ENCODE measurements at places on chromosomes 4 and X.

DNA sequence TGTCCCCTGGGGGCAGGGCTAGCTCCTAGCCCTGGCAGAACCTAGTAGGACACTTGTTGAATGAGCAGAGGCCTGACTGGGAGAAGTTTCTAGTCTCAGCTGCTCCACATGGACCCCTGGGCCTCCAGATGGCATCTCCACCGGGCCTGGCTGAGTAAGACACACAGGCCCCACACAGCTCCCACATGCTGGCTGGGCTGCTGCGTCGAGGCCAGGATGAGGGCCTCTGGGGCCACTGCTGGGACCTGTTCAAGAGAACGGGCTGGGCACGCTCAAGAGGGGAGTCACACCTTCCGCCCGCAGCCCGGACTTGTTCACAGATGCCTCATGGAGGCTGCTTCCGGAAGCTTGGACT lies 4.2 kb upstream of the HGFAC start:
- no peak for DNase-seq

DNA sequence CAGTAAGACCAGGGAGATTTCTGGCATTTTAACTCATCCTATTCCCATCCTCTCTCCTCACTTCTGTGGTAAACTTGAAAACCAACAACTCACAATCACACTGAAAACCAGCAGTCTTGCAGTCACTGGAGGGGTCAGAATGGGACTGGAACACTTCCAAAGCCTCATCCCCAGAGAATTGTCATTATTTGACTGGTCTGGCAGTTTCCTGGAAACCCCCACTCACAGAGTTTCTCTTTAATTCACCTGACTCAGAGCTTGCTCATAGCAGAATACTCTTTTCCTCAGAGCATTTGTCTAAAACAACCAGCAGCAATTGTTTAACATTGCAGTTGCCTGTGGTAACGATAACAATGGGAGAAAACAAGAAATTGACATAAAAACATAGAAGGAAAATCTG lies 7.3 kb upstream of the RAB9B start:
- DNase-seq = no peak

GRCh38 chr4:25811374-25811690 lies 51.5 kb downstream of the SEL1L3 start:
- no peak for DNase-seq

DNA sequence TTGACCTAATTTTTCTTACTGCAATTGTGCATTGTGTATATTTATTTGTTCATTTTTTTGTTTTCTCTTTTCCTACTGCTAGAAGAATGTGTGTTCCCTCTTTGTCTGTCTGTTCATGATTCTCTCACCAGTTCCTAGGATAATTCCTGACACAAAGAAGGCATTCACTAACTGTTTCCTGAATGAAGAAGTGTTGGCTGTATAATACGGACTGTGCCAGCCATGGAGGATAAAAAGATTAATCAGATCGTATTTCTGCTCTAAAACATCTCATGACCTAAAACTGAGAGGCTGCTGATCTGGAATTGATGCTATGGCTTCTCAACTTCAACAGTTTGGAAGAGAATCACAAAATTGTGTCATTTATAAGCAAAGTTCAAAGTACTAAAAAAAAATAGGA lies 563.1 kb upstream of the FRG1 start:
- DNase-seq = no peak

GRCh38 chr4:112511803-112512118 lies 4.2 kb downstream of the NEUROG2 start:
- no peak for DNase-seq
